Activated T-helper 2 cell treated with anti-CD3 and anti-CD28 coated beads, Interferon-gamma antibody, Interleukin-2, Interleukin-4, amounts not matched to agents 10 μg/mL and 5 μg/mL and 100 μg/mL, durations not matched to agents 14 hours and 24 hours and 36 hours (primary cell): ENCODE measurements at places on chromosomes 1 and 21. TPM values are rescaled to one million over a fixed set of nuclear protein-coding genes. Genes with fewer than 3 reads are reported as not detected.

- H3K27me3 ChIP-seq = peaks cover 14% of the 10 kb centered on the region
- H3K4me3 ChIP-seq = no peak overlapping the region
- DNase-seq = no peak
- no peaks in the 10 kb centered on the region for H3K36me3 ChIP-seq
- no peak overlapping the region for H3K27ac ChIP-seq
Measured at GRCh38 chr1:168689726-168690602, 39.0 kb downstream of the DPT start.

DNA sequence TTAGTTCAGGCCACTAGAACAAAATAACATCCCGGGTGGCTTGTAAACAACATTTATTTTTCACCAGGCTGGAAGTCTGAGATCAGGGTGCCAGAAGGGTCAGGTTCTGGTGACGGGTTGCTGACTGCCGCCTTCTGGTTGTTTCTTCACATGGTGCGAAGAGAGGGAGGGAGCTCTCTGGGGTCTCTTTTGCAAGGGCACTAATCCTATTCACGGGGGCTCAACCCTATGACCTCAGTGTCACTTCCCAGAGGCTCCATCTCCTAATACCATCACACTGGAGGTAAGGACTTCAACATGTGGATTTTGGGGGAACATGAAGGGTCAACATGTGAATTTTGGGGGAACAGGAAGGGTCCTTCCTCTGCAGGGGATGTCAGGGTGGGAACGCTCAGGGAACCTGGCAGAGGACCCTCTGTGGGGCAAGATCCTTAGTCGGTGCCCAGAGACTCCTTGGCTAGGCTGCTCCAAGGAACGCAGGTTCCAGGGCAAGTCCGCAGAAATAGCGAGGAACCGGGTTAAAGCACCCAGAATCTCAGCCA is 8.7 kb upstream of the C2CD2 start:
- no peak overlapping the region for H3K4me3 ChIP-seq
- peaks cover 16% of the 10 kb centered on the region for H3K27me3 ChIP-seq
- no peak for DNase-seq
- H3K36me3 ChIP-seq = no peaks in the 10 kb centered on the region

DNA sequence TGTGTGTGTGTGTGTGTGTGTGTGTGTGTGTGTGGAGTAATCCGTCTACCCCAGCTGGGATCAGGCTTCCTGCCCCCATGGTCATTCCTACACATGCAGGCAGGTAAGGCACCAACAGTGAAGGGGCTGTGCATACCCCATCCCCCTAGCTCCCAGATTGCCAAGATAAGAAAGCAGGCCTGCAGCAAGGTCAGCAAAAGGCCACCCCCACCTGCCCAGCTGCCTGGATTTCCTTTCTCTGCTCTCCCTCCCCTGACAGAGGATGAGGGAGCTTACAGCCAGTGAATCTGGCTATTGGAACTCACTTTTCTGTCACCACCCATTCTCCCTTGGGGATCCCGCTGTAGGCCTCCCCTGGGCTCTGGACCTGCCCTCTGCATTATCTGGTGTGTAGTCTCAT is 7.9 kb downstream of the ALX3 start:
- no peak overlapping the region for H3K27ac ChIP-seq
- no peak for DNase-seq
- peaks cover 2% of the 10 kb centered on the region for H3K4me1 ChIP-seq
- H3K4me3 ChIP-seq = no peak overlapping the region

DNA sequence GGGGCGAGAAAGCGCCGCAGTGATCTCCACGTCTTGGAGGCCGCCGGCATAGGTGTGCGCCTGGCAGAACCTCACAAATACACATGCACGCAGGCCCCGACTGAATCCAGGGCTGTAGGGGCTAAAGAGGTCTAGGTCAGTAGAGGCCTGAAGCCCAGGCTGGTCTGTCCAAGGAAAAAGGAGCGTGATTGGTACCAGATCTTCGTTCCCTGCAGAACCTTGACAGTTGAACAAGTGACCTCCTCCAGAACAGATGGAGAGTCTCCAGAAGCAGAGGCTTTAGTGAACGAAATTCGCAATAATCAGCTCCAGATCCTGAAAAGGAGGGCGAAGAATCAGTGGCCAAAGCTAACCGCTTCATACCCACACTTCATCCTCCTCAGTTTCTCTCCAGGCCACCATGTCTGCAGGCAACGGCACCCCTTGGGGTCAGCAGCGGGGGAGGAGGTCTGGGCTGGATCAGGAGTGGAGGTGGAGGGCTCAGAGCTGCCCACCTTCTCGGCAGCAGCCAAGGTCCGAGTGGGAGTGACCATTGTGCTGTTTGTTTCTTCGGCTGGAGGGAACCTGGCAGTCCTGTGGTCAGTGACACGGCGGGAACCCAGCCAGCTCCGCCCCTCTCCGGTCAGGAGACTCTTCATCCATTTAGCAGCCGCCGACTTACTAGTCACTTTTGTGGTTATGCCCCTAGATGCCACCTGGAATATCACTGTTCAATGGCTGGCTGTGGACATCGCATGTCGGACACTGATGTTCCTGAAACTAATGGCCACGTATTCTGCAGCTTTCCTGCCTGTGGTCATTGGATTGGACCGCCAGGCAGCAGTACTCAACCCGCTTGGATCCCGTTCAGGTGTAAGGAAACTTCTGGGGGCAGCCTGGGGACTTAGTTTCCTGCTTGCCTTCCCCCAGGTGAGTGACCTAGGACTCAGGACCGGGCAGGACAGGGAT is 749 bp upstream of the PEX11B start:
- no peaks in the 10 kb centered on the region for H3K27me3 ChIP-seq
- peaks cover 34% of the 10 kb centered on the region for H3K4me1 ChIP-seq
- peak overlapping the region; percentile 92 for H3K27ac ChIP-seq
- peak; percentile 13 for DNase-seq

GRCh38 chr1:8871539-8871935 is 6.9 kb downstream of the ENO1 start:
- peak overlapping the region; percentile 98 for H3K4me3 ChIP-seq
- H3K36me3 ChIP-seq = peaks cover 94% of the 10 kb centered on the region
- no peaks in the 10 kb centered on the region for H3K27me3 ChIP-seq
- DNase-seq = no peak
- H3K4me1 ChIP-seq = peaks cover 62% of the 10 kb centered on the region

DNA sequence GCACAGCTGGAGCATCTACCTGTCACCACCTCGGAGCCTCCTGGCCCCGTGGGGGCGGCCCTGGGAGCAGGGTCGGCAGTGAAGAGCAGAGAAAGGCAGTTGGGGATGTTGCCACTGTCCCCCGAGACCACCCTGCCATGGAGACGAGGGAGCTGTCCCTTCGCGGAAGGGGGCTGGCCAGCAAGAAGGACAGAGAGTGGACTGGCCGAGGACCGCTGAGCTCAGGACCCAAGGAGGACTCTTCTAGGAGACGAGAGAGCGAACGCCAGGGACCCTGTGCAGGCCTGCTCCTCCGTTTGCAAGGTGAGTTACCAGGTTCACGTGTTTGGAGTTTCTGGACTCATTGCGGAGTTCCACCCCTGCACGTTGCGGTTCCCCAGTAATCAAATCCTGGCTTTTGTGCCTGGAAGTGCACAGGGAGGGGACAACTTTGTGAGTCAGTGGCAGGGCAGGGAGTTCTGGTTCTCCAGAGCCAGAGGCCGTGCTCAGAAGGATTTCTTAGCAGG is 5.6 kb upstream of the POFUT2 start:
- H3K27me3 ChIP-seq = peaks cover 2% of the 10 kb centered on the region
- H3K4me1 ChIP-seq = peaks cover 4% of the 10 kb centered on the region
- no peaks in the 10 kb centered on the region for H3K36me3 ChIP-seq
- no peak overlapping the region for H3K4me3 ChIP-seq

- H3K4me3 ChIP-seq = no peak overlapping the region
- no peaks in the 10 kb centered on the region for H3K4me1 ChIP-seq
- H3K27ac ChIP-seq = no peak overlapping the region
- DNase-seq = no peak
- no peaks in the 10 kb centered on the region for H3K36me3 ChIP-seq
Measured at GRCh38 chr1:63731117-63732043, 42.4 kb upstream of the ROR1 start.

- no peak overlapping the region for H3K27ac ChIP-seq
- peaks cover 15% of the 10 kb centered on the region for H3K4me1 ChIP-seq
- DNase-seq = no peak
- H3K4me3 ChIP-seq = no peak overlapping the region
- no peaks in the 10 kb centered on the region for H3K27me3 ChIP-seq
Measured at GRCh38 chr1:93106226-93106625, 27.1 kb downstream of the MTF2 start.

DNA sequence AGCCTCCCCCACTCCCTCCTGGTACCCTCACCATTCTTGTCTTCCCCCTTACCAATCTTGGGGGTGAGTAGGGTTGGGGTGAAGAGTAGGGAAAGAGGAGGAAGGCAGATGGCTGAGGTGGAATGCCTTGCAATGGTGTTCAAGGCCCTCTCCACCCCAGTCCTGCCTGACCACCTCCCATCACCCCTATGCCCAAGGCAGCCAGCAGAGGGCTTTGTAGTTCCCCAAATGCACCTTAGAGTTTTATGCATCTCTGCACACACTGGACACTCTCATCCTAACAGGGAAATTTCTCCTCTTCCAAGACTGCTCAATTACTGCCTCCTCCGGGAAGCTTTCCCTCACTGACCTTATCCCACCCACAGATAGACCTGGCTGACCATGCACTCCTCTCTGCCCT is 15.4 kb downstream of the KIF17 start:
- H3K27me3 ChIP-seq = no peaks in the 10 kb centered on the region
- DNase-seq = no peak
- no peak overlapping the region for H3K27ac ChIP-seq
- no peaks in the 10 kb centered on the region for H3K36me3 ChIP-seq
- H3K4me3 ChIP-seq = no peak overlapping the region

GRCh38 chr1:67441183-67441582 is 11.0 kb upstream of the SERBP1 start:
- no peaks in the 10 kb centered on the region for H3K36me3 ChIP-seq
- DNase-seq = no peak
- H3K4me3 ChIP-seq = no peak overlapping the region

DNA sequence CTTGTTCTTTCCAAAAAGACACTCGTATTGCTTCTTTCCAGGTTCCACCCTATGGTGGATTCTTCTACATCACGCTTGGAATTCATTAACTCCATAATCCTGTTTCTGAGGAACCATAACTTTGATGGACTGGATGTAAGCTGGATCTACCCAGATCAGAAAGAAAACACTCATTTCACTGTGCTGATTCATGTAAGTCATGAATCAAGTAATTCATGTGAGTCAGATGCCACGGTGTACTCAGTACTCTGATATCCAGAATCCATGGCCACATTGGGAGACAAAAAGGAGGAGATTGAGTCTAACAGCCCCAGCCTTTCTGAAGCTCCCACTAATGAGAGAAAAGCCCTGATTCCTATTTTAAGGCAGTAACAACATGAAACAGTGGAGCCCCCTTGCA is 7.4 kb downstream of the CHI3L2 start:
- no peak for DNase-seq
- no peak overlapping the region for H3K4me3 ChIP-seq
- peaks cover 18% of the 10 kb centered on the region for H3K4me1 ChIP-seq
- peaks cover 17% of the 10 kb centered on the region for H3K36me3 ChIP-seq
- no peaks in the 10 kb centered on the region for H3K27me3 ChIP-seq
- no peak overlapping the region for H3K27ac ChIP-seq

DNA sequence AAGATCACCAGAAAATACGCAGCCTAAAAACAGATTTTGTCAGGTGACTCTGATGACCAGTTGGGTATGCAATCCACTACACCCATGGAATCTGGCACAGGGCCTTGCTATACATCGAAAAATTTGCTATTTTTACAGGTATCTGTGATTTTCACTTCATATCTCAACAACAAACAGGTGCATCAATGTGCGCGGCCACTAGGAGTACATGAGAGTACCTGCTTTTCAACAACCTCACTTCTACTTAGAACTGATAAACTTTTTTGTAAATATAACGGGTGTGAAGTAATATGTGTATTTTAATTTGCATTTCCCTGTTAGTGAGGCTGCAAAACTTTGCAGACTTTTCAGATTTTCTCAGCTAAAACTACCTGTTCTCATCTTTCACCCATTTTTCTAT is 80.8 kb downstream of the SLC45A1 start:
- H3K27ac ChIP-seq = no peak overlapping the region
- H3K36me3 ChIP-seq = peaks cover 41% of the 10 kb centered on the region
- no peak overlapping the region for H3K4me3 ChIP-seq
- no peaks in the 10 kb centered on the region for H3K27me3 ChIP-seq

GRCh38 chr1:160082926-160083325 is 1.6 kb downstream of the KCNJ9 start:
- H3K4me3 ChIP-seq = peak overlapping the region; percentile 38
- no peak for DNase-seq
- H3K27me3 ChIP-seq = peaks cover 44% of the 10 kb centered on the region
- H3K27ac ChIP-seq = no peak overlapping the region

DNA sequence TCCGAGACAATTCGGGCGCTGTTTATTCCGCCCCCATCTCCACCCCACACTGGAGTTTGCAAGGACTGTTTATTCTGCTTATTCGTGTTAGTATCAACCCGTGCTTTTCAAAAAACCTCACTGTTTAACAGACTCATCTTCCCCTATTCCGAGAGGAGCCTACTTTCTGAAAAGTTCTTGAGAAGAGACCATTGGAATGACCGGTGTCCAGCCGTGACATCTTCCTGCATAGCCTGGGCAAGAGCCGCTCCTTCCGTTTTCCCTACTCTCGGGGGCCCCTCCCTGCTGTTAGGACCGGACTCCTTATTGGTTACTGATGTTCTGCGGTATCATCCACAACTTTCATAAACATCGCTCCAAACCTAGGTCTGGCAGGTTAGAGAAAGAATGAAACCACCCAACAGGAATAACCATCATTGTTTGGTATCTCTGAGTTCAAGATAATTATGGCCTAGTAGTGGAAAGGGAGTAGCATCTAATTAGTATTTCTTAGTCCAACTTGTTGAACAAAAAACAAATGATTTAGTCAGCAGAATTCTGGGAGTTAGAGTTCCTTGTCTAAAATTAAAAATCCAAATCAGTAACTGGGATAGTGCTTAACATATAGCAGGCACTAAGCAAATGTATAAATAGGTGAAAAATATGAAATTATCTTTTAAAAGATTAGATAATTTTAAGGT is 837 bp downstream of the STXBP3 start:
- peak overlapping the region; percentile 99 for H3K4me3 ChIP-seq
- peak; percentile 37 for DNase-seq
- H3K27me3 ChIP-seq = no peaks in the 10 kb centered on the region
- H3K4me1 ChIP-seq = peaks cover 26% of the 10 kb centered on the region
- peaks cover 30% of the 10 kb centered on the region for H3K36me3 ChIP-seq

- H3K27ac ChIP-seq = peak overlapping the region; percentile 92
- no peaks in the 10 kb centered on the region for H3K27me3 ChIP-seq
- H3K36me3 ChIP-seq = peaks cover 63% of the 10 kb centered on the region
- peak; percentile 31 for DNase-seq
Measured at GRCh38 chr1:9654834-9655723, 3.5 kb downstream of the PIK3CD start.

- no peak overlapping the region for H3K27ac ChIP-seq
- no peaks in the 10 kb centered on the region for H3K27me3 ChIP-seq
- H3K36me3 ChIP-seq = no peaks in the 10 kb centered on the region
- no peaks in the 10 kb centered on the region for H3K4me1 ChIP-seq
- DNase-seq = no peak
Measured at GRCh38 chr1:79815115-79815514, 808.6 kb upstream of the ADGRL4 start.

GRCh38 chr1:50348449-50349241 is 74.6 kb downstream of the DMRTA2 start:
- H3K4me1 ChIP-seq = no peaks in the 10 kb centered on the region
- H3K27ac ChIP-seq = no peak overlapping the region

Gene ATP6V1G3
- total RNA-seq = not detected in 2 replicates

Gene F13B
- total RNA-seq = not detected in 2 replicates

Gene KANK4
- not detected in 2 replicates for total RNA-seq

Gene C1orf141
- total RNA-seq = not detected in 2 replicates

Gene RRP1B
- total RNA-seq = 63.5 and 66.2 TPM in 2 replicates

Gene TEDDM1
- total RNA-seq = not detected in 2 replicates
